GF-D8 (cell line): ENCODE measurements at places on chromosomes 7 and 10.

- DNase-seq, result no peak
Observed at GRCh38 chr7:106070567-106071254, 41.4 kb downstream of the SYPL1 start.

GRCh38 chr7:105896407-105896911 lies 20.1 kb upstream of the ATXN7L1 start:
- no peak for DNase-seq

GRCh38 chr7:114957444-114957843 lies 35.5 kb downstream of the MDFIC start:
- no peak for DNase-seq

DNA sequence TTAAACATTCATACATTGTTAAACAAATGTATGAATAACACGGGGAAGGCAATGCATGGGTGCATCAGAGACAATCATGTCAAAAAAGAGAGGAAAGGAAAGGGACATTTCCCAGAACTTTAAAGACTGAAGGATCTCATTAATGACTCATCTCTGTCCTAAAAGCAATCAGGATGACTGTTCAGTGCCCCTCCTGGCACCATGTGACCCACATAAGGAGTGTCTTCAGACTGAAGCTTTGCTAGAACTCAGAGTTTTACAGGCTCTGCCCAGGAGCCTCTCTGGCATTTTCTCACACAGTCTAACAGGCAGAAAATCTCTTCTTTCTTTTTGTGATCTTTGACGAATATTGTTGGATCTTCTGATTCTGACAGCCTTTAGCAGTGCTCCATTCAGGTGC lies 315.3 kb downstream of the OTUD1 start:
- no peak for DNase-seq

GRCh38 chr10:97333601-97334369 lies 744 bp downstream of the FRAT2 start:
- peak; percentile 51 for DNase-seq

DNA sequence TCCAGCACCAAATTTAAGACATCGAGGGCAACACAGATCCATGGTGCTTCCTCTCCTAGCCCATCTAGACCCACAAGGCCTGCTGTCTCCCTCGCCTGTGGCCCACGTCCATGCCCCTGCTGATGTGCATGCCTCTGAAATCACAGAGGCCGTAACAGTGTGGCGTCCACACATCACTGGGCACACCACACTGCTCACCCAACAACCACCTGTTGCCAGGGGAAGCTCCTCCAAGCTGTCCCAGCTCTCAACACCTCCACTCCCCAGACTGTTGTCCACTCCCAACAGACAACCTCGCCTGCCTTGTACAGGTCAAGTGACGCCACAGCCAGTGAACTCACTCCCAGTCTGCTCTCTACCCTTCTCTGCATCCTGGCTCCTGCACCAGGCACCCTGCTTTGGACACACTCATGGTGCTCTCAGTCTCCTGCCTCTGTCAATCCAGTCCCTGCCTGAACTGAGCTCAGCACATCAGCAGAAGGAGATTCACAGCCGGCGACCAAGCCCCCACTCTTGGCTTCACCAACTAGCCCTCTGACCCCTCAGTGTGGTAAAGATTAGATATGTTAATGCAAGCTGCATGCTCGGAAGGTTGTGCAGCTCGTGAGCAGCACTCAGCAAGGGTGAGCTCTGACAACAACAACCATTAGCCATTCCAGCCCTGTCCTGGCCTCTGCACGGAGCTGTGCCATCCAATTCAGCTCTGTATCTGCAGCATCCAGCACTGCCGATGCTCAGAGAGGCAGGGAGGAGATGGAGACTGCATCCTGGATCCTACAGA lies 197.0 kb downstream of the TNS3 start:
- no peak for DNase-seq

DNA sequence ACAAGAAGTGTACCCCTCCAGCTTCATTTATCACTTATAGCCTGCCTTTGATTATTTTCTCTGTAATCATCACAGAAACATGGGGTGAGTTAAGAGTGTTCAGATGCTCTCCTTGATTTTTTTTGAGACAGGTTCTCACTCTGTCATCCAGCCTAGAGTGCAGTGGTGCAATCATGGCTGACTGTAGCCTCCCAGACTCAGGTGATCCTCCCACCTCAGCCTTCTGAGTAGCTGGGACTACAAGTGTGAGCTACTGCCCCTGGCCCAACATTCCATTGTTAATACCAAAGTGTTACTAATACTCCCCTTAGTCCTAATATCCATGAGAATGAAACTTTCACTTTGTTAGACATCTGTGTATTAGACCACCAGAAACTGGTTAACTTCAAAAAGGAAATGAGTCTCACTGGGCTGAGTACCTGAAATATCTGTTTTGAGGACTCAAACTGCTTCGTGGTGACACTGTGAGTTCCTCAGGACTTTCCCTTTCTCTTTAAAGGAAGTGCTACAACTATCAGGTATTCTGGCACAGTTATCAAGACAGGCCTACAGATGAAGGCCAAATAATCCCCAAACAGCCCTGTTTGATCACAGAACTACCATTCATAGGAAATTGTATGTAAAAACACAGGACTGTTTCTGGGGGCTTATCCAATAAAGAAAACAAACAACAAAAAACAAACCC lies 20.5 kb upstream of the CFAP70 start:
- DNase-seq, result no peak

DNA sequence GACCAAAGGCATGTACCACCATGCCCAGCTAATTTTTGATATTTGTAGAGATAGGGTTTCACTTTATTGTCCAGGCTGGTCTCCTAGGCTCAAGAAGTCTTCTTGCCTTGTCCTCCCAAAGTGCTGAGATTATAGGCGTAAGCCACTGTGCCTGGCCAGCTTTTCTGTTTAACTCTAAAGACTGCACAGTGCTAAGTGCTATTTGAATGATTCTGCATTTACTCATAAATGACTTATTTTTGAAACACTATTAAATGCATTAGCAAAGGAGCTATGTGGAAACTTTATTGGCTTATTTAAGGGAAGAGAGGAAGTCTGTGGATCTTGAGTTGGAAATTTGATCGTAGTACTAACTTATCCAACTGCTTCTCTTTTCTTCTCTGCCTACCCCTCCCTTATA lies 89.1 kb downstream of the NT5C2 start:
- DNase-seq, result no peak

DNA sequence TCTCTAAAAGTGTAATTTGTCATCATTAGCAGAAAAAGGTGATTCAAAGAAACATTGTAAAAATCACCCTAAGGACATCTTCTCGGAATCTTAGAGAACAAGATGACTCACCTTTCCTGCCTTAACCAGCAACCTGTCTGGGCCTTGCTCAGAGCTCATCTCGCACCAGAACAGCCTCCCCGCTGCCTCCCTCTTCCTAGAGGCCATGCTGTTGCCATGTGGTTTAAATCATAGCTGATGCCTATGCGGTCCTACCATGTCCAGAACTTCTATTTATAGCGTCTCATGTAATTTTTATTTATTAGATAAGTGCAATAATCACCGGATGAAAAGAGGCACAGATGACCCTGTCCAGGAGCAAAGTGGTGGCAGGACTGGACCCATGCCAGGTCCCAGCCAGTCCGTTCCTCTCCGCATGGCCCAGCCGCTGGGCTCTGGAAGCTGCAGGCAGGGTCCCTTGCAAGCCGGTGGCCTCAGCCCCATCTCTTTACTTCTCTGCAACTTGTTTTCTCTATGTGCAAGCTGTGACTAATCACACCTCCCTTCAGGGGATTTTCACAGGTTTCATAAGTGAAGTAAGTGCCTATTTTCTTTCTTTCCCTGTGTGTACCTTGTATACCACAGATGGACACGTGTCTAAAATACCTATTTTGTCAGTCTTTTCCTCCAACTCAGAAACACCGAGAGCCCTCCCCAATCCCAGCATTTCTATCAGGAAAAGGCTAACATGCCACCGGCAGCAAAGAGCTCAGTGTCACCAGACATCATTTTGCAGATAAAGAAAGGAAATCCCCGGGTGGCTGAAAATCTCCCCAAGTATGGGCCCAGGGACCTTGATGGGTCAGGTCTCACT lies 27.1 kb downstream of the KLF6 start:
- no peak for DNase-seq

- no peak for DNase-seq
Observed at GRCh38 chr10:121281576-121281975, 316.7 kb downstream of the FGFR2 start.

- no peak for DNase-seq
Observed at GRCh38 chr7:29896685-29897411, 90.5 kb downstream of the WIPF3 start.

DNA sequence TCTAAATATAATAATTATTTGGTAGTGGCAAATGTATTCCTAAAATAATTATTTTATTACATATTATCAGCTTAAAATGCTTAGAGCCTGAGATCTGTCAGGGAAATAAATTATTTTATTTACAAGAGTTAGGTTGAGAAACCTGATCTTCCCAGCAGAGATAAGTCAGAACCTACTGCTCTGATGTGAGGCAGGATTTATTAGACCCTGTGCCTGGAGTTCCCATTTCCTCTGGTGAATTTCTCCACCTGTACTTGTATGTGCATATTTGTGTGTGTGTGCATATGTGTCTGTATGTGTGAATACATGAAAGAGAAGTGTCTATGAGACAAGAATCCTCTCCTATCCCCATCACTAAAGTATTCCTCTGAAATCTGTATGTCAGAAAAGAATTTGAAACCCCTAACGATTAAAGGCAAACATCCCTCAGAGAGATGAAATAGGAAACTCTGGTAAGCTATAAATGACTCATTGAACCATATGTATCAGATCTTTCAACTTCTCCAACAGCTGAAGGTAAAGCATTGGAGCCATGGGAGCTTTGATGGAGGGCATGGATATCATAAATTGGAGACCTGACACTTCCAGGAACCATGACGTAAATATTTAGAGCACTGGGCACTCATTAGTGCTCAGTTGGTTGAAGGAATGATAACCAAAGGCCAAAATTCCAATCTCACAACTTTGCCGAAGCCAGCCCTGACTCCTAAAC lies 190.9 kb downstream of the XPNPEP1 start:
- no peak for DNase-seq

DNA sequence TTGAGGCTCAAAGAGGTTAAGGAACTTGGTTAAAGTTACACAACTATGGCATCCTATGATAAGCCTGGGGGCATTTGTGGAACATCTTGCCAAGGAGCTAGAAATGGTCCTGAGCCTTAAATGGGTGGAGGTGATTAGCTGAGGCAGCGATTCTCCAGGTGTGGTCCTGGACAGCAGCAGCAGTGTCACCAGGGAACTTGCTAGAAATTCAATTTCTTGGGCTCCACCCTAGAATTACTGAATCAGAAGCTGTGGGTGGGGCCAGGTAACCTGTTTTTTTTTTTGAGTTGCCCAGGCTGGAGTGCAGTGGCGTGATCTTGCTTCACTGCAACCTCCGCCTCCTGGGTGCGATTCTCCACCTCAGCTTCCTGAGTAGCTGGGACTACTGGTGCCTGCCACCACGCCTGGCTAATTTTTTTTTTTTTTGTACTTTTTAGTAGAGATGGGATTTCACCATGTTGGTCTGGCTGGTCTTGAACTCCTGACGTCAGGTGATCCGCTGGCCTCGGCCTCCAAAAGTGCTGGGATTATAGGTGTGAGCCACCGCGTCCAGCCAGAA lies 13.1 kb downstream of the RPS24 start:
- no peak for DNase-seq

GRCh38 chr10:70126700-70127395 lies 5.8 kb downstream of the AIFM2 start:
- DNase-seq, result no peak

GRCh38 chr7:33634606-33635005 lies 270.7 kb upstream of the BMPER start:
- DNase-seq, result no peak

GRCh38 chr7:85287106-85287825 lies 100.4 kb upstream of the SEMA3D start:
- no peak for DNase-seq

GRCh38 chr10:88107296-88108097 lies 244.1 kb downstream of the PTEN start:
- DNase-seq, result no peak
